Activated CD4-positive, alpha-beta T cell treated with anti-CD3 and anti-CD28 coated beads, Interleukin-2, amount 10 ng/mL, durations not matched to agents 24 days and 14 days (primary cell): ENCODE measurements at places on chromosomes 1 and 21. TPM values are rescaled to one million over a fixed set of nuclear protein-coding genes. Genes with fewer than 3 reads are reported as not detected.

DNA sequence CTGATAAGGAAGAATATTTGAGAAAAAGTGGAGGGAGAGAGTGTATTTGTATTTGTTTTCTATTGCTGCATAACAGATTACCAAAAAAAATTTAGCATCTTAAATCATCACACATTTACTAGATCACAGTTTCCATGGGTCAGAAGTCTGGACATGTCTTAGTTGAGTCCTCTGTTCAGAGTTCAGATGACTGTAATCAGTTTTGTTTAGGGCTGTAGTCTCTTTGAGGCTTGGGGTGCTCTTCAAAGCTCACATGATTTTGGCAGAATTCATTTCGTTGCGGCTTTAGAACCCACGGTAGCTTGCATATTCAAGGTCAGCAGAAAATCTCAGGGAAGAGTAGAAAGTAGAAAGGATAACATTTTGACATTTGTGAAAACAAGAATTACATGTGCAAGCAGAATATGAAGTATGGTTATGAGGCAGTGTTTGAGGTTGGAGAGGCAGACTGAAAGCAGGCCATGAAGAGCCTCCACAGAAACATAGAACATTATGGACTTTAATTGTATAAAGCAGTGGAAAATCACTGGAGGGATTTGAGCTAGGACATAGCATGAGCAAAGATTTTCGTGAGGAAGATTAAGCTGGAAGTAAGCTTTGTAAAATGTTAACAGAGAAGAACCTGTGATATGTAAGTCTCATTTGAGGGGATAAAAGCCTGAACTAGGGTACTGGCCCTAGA lies 110.6 kb upstream of the GPR52 start:
- no peaks in the 10 kb centered on the region for H3K27me3 ChIP-seq
- no peaks in the 10 kb centered on the region for H3K4me1 ChIP-seq
- no peak for DNase-seq
- no peak overlapping the region for H3K27ac ChIP-seq
- H3K36me3 ChIP-seq: peaks cover 1% of the 10 kb centered on the region

KRTAP20-4 gene
- not detected in 2 replicates for total RNA-seq

DNA sequence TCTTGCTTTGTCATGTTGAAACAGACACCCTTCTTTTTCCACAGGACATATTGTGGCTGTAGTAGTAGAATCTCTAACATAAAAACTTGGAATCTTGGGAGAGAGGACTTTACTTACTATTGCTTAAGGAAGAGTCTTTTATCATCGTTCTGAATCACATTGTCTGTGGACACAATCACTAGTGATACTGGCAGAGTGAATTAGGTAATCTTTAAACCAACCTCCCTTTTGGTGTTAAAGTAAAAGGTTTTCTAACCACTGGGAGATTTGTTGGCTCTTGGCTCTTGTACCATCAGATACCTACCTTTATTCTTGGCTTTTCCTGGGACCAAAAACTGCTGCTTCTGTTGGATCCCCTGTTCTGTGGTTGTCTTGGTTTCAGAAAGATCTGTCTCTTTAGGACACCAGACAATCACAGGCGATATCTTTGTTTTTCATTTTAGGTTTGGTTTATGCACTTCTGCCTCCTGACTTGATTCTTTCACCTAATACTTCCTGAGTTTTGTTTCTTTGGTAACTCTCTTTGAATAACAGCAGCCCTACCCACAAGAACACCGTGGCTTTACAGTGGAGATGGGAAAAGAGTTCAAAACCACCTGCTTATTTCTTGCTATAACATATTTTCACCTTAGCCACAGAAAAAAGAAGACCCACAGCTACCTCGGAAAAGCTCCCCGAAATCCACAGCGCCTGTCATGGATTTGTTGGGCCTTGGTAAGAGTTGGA lies 36.6 kb upstream of the ZFP69B start:
- H3K27me3 ChIP-seq: no peaks in the 10 kb centered on the region
- H3K4me3 ChIP-seq: no peak overlapping the region
- no peak for DNase-seq
- peak overlapping the region; percentile 73 for H3K27ac ChIP-seq

IL22RA1 gene
- total RNA-seq: not detected in 2 replicates

S100A3 gene
- not detected in 2 replicates for total RNA-seq

TRIM62 gene
- 3.1 and 3.2 TPM in 2 replicates for total RNA-seq

SPOCD1 gene
- not detected in 2 replicates for total RNA-seq

TMEM79 gene
- 8.6 and 9.3 TPM in 2 replicates for total RNA-seq
